ENCODE measurements at places on chromosomes 16 and 17.

- DNase-seq = no peak
Measured at GRCh38 chr16:57984443-57985203, 13.7 kb upstream of the CNGB1 start.

DNA sequence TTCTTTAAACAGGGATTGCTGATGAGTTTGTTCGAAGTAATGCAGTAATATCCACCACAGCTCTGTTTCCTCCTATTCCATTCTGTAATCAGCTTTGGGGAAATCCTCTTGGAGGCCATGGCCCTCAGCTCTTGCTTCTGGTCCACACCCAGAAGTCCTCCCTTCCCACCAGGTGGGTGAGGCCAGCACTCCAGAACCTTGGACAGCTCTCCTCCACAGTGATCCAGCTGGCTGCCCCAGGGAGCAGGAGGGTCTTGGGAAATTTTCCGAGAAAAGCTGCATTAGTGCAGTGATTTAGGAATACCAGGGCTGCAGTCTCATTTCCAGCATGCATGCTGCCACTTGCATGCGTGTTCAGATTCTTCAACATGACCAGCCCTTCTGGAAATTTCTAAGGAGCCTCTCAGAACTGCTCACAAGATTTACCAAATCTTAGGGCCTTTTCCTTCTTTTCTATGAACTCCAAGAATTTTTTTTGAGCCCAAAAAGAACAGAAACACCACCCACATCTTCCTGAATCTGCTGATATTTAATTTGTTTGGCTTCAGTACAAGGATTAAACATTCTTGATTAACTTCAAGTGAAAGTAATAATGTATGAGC lies 4.2 kb downstream of the SMPD3 start:
- DNase-seq = no peak

DNA sequence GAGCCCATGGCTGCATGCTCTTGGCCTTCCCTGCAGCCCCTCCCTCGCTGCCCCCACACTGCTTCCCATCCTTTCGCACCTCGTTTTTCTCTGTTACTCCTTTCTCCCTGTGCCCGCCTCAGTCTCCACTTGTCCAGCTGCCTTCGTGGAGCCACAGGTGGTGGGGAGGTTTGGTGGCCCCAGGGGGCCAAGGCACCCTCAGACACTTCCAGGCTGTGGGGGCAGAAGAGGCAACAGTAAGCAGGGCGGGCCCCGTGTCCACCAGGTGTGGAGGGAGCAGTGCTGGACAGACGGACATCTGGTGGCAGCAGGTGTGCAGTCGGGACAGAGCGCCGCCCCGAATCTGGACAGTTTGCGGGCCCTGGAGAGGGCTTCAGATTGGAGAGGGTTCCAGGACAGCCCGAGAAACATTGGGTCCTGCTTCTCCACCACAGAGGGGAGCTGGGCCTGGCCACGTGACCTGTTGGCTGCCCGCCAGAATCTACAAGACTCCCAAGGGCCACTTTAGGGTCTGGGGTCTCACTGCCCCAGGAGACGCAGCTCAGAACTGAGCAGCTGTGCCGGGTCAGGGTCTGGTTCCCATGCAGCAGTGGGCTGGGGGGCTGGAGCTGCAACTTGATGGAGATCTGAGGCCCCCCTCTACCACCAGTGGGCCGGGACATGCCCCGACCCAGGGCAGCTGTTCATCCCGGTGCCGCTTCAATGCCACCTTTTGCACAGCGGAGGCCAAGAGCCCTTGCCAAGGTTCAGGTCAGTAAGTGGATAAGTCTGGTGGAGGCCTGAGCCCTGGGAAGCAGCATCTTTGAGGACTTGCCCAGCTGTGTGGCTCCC lies 22.8 kb downstream of the BAHCC1 start:
- DNase-seq = no peak

DNA sequence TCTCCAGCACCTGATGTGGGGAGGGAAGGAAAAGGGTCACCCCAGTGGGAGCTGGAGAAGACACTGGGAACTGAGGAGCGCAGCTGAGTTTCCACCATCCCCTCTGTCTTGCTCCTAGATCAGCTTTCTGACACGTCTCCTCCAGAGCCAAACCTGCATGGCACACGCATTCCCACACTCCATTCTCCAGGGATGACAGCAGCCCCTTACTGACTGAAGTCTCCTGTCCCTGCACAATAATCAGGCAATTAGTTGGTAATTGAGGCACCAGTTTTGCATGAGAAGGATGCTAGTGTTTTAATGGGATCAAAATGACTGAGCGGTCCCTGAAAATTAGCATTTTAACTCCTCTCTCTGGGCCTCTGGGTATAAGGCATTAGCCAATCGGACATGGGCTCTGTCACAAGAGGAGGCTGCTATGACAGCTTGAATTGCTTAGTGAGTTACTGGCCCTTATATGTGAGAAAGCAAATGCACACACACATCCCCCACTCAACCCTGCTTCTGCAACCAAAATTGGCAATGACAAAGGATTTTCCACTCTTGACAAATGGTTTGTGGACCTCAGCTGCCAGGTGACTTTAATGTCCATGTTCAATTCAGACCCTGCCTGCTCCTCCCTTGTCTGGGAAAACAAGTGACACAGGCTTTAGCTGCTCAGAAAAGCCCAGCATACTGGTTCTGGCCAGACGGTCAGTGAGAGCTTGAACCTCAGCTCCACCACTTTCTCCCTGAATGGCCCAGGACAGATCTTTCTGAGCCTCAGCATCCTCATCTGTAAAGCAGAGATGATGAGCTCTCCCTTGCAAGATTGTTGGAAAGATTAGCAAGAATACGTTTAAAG lies 57.2 kb upstream of the SREBF1 start:
- no peak for DNase-seq

DNA sequence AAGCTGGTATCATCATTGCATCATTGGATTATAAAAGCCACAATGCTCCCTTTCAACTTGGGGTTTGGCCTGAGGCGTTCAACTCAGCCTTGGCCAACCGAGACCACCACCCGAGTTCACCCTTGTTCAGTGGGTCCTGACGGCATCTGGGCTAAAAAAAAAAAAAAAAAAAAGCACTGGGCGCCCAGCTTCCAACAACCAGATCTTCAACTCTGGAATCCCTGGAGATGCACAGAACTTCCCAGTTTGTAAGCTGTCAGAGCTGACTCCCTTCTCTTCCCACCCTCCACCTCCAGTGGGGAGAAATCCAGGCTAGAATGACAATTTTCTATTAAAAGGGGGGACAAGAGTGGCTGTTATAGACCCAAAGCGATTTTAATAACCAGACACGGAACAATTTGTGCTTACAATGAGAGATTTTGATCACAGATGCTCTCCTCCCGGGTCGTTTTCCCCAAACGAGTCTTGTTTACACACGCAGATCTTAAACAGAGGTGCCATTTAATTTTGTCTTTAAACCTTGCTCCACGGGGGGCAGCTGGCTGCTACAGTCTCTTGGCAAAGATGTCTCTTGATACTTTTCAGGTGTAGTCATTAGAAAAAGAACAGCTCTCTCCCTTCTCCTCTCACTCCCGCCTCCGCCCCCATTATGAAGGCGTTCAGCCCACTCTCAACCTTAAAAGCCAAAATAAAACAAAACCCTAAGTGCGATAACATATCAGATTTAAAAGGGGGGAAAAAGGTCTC lies 26.9 kb downstream of the GPRC5B start:
- no peak for DNase-seq
